ENCODE measurements at places on chromosomes 12 and 14. TPM values are rescaled to one million over a fixed set of nuclear protein-coding genes. Genes with fewer than 3 reads are reported as not detected.

DNA sequence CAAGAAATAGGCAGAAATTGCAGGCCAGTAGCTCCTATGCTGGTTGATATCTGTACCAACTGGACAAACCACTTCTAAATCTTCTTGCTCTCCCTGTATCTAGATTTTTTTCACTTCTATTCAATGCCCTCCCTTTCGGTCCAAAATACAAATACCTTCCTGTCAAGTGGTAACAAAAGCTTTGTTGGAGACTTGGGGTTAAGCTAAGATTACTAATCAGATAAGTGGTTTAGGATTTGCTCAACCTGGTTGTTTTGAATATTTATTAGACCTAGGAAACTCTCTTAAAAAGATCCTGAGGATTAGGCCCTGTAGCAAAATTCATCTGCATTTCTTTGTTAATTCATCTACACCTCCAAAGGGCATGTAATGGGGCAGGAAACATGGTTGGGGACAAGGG, 410.1 kb downstream of the NAV3 start:
- no peak for DNase-seq

The HSPA2 gene
- 29.3 TPM for polyA plus RNA-seq

The CFAP251 gene
- 0.46 TPM for polyA plus RNA-seq

- peak; percentile 83 for DNase-seq
These were observed 7.2 kb downstream of the ALDH2 start for GRCh38 chr12:111773801-111774551.

DNA sequence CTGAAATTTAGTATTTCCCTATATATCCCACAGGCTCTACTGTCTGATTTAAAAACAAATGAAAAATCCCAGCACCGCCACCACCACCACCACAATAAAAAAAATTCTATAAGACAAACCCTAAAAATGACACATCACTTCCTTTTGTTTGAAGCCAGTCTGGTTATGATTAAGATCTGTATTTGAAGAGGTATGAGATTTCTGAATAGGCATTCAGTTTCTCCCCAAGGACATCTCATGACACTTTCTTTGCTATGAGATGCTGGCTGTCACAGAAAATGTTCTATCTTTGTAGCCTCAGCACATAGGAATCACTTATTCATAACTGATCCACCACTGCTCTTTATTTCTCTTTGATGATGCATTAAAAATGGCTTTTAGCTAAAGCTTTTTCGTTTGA, 1071.0 kb downstream of the SLC6A15 start:
- DNase-seq: peak; percentile 61

DNA sequence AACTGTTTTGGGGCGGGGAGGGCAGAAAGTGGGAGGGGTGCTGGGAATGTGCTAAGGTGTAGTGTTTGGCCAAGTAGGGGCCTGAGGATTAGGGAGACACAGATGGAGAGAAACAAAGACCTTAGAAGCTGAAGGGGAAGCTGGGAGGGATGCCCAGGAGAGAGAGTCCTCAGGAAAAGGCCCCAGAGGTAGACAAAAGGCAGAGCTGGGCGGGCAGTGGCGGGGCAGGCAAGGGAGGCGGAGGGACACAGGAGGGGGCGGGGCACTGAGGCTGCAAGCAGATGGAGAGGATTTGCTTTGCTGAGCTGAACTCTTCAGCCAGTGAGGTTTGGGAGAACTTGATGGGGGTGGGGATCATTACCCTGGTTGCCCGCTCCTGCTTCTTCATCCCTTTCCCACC, 2.8 kb downstream of the PTMS start:
- peak; percentile 36 for DNase-seq

DNA sequence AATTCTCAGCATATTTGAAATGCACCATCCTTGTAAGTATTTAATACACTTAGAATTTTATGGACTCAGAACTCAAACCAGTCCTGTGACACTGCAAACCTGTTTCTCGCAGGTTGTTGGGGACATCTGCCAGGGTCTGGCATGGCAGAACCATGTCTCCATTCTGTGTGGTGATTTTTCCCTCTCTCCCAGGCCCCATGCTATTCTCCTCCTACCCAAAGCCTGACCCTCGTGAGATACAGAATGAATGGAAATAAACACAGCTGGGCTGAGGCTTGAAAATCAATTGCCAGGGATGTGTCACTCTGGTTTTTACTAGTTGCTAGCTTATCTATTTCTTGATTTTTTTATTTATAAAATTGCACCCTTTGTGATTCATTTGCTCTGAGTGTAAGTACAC, 19.8 kb downstream of the TPH2 start:
- peak; percentile 14 for DNase-seq

DNA sequence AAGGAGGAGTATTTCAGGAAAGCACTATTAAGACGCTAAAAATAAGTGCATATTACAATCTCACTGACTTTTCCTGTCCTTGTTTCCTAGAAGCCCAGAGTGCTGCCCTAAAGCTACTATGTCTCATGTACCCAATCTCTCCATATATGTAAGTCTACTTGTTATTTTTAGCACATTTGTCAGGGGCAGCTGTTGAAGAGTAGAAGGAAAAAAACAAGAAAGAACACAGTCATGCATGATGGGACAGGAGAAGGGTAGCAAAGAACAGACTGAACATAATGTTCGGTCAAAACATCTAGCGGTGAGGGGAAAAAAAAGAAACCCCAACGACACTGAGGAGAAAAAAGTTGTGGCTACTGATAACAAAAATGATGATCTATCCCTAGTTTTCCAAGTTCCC, 14.3 kb downstream of the YBX3 start:
- no peak for DNase-seq

The WASHC4 gene
- 53.5 TPM for polyA plus RNA-seq

DNA sequence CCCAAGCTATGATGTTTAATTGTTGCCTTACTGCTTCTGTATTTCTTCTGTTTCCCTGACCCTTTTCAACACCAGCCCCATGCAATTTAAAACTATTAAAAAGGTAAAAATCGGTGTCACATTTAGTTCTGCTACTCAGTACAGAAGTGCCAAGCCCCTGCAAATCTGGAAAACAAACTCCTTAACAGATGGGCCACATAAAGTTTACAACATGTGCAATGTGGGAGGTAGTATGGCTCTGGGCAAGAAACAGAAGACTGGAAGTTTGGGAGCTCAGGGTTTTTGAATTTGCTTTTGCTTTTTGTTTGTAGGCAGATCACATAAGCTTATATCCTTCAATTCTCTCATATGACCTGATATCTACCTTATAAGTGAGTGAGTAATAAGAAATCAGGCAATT, 404.0 kb upstream of the ATP2B1 start:
- no peak for DNase-seq

GRCh38 chr12:61646639-61647038, 613.6 kb upstream of the USP15 start:
- DNase-seq: no peak

DNA sequence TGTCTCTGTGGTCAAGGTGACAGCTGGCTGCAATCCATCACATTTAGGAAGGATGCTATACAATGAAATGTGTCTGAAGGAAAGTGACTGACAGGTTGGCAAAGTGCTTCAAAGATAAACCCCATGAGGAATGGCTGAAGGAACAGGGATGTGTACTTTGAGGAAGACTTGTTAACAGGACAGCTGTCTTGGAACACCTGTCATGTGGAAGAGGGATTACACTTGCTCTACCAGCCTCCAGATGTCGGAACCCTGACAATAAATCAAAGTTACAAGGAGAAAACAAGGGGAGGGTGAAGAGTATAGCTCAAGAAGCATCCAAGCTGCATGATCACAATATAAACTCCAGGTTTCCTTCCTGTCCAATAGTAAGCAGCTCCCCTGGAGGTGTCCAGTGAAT, 147.8 kb upstream of the TMCC3 start:
- DNase-seq: no peak

DNA sequence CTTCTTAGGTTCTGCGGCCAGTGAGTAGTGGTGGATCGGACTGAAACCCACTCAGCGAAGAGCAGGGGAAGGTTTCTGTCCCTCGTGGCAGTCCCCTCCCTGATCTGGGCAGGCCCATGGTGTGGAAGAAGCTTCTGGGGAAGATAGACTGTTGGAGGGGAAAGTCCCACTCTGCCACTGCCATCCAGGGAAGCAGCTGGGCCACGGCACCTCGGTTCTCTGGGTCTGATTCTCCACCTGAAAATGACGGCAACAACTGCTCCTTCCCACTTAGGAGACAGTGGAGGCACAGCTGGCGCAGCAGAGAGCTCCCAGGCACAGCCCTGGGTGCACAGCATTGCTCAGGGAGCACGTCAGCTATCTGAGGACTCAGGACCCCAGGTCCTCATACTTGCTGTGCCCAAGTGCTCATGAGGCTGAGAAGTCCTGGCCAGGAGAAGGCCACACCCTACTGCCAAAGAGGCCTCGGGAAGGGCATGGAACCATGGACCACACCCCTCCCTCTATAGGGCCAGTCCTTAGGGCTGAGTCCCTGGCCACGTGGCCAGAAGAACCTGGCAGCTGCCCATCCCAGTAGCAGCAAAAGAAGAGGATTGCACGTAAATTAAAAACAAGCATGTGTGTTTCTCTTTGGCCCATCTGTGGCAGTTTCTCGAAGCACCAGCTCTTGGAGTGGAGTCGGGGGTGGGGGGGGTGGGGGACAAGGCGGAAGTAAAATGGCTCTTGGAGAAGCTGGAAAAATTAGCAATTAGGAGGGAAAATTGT, 85.3 kb upstream of the BCL11B start:
- no peak for DNase-seq

- peak; percentile 10 for DNase-seq
These were observed 99.7 kb downstream of the FGD4 start for GRCh38 chr12:32499048-32499447.

The NEK9 gene
- 47.6 TPM for polyA plus RNA-seq

DNA sequence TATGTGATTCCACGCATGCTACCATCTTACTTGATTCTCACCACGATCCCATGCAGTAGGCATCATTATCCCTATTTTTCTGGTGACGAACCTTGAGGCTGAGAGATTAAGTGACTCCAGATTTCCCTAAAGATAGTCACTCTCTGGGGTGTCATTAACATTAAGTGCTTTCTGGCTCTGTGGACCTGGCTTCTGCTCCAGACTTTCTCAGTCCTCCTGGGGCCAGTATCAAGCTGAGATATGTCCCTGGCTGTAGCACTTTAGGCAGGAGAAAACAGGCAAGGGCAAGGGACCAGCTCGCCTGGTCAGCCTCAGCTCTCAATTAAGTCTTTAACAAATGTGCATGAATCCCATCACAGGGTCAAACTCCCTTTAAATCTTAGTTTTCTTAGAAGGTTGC, 38.3 kb upstream of the PRB2 start:
- no peak for DNase-seq

- no peak for DNase-seq
These were observed 96.0 kb upstream of the PCED1B start for GRCh38 chr12:46983393-46983793.

The KRT78 gene
- polyA plus RNA-seq: not detected

GRCh38 chr14:26088275-26088674, 509.6 kb downstream of the NOVA1 start:
- DNase-seq: no peak

- DNase-seq: no peak
These were observed 8.6 kb downstream of the PLEKHH1 start for GRCh38 chr14:67541448-67542387.

DNA sequence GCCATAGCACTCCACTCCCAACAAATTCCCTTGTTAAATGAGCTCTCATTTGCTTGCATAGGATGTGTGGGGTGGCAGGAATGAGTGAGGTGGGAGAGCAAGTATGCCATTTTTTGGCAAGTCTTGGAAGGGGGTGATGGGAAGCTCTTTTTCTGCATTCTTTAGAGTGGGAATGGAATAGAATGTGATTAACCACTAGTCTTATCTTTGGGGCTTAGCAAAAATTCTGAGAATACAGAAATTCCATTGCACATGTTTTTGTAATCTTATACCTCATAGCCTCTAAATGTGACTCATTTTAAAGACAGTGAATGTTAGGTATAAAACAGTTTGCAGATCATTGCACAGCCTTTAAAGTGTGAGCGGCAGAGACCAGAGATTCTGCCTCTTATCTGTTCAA, 28.4 kb upstream of the NEDD1 start:
- DNase-seq: peak; percentile 62

The ZFC3H1 gene
- 25.4 TPM for polyA plus RNA-seq

- no peak for DNase-seq
These were observed 7.8 kb downstream of the GOLGA5 start for GRCh38 chr14:92801917-92802316.

DNA sequence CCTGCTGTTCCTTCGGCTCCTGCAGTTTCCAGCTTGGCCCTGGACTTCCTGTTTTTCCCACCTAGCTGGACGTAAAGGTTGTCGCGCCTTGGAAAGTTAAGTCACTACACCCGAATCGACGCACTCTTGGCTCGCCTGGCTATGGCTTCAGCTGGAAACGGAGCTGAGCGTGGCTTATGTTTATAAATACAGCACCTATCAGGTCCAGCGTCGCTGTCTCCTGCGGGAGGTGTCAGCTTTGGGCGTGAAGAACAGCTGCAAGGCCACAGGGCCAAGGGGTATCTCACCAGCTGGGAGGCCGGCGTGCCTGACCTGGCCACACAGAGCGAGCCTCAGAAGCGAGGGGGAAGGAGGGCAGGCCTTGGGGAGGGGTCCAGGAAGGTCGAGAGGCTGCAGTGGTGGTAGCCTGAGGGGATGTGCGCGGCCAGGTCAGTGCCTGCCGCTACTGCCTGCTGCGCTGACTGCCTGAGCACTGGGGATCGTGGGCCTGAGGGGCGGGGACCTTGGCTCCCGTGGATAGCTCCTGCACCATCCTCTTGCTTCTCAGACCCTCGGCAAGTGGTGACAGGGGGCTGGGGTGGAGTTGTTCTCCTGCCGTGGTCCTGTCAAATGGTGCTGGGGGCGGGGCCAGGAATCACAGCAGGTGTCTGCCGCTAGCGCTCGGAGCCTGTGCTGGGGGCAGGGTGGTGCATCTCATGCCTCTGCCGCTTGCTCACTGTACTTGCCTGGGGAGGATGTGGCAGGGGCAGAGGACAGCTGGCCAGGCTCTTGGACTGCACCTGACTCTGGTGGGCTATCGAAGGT, 12.5 kb downstream of the PACS2 start:
- no peak for DNase-seq
